ENCODE measurements at places on chromosomes 5 and 9. TPM values are rescaled to one million over a fixed set of nuclear protein-coding genes. Genes with fewer than 3 reads are reported as not detected.

The ARHGEF37 gene
- polyA plus RNA-seq: 5.6 TPM

The EQTN gene
- 0.25 TPM for polyA plus RNA-seq

The BAAT gene
- polyA plus RNA-seq: 0.33 TPM

The CDO1 gene
- 104 TPM for polyA plus RNA-seq

The KIF20A gene
- 14.0 TPM for polyA plus RNA-seq

The MCC gene
- 22.9 TPM for polyA plus RNA-seq

The ARHGEF28 gene
- 13.6 TPM for polyA plus RNA-seq

The KIF3A gene
- polyA plus RNA-seq: 84.6 TPM

The ACER2 gene
- polyA plus RNA-seq: 2.8 TPM

The GFPT2 gene
- 17.4 TPM for polyA plus RNA-seq

The IFNA13 gene
- polyA plus RNA-seq: not detected

The WDR31 gene
- 4.5 TPM for polyA plus RNA-seq

The SKIC3 gene
- 64.5 TPM for polyA plus RNA-seq

The FER gene
- polyA plus RNA-seq: 13.5 TPM

Data from spinal cord (tissue), 10 donors.